Fibroblast of villous mesenchyme (primary cell): ENCODE measurements at places on chromosomes 7 and 10. TPM values are rescaled to one million over a fixed set of nuclear protein-coding genes. Genes with fewer than 3 reads are reported as not detected.

Gene CYP3A7
- not detected in 2 replicates for total RNA-seq

Gene CDK6
- total RNA-seq: 30.7 and 42.2 TPM in 2 replicates

Gene CALCR
- total RNA-seq: under 0.01 TPM in 1 of 2 replicates, not detected in the other

Gene CTTNBP2
- total RNA-seq: 1.3 and 3.2 TPM in 2 replicates

Gene LIPF
- not detected in 2 replicates for total RNA-seq

Gene RADIL
- total RNA-seq: under 0.01 and 0.32 TPM in 2 replicates

Gene UCMA
- not detected in 2 replicates for total RNA-seq

Gene TMEM196
- not detected in 2 replicates for total RNA-seq

Gene PDZD7
- 1.7 and 1.9 TPM in 2 replicates for total RNA-seq

Gene FGL2
- total RNA-seq: 0.86 and 0.97 TPM in 2 replicates

Gene PLXDC2
- 12.6 and 19.0 TPM in 2 replicates for total RNA-seq

Gene ARHGEF35
- 0.97 and 3.0 TPM in 2 replicates for total RNA-seq

Gene WIPF3
- total RNA-seq: under 0.01 TPM in 2 replicates

Gene UTF1
- not detected in 2 replicates for total RNA-seq

Gene LRRC17
- 39.9 and 70.0 TPM in 2 replicates for total RNA-seq

Gene CYP17A1
- total RNA-seq: not detected in 2 replicates

Gene IFIT2
- total RNA-seq: 10.3 and 22.9 TPM in 2 replicates

Gene C10orf67
- under 0.01 TPM in 2 replicates for total RNA-seq

Gene KCNH2
- 0.64 and 2.6 TPM in 2 replicates for total RNA-seq

Gene SPACDR
- total RNA-seq: not detected in 2 replicates

Gene TSPAN33
- 0.32 and 0.43 TPM in 2 replicates for total RNA-seq

Gene MNX1
- not detected in 2 replicates for total RNA-seq

Gene HACD1
- total RNA-seq: 43.2 and 102 TPM in 2 replicates

Gene RSPH10B
- under 0.01 TPM in 1 of 2 replicates, not detected in the other for total RNA-seq

Gene FAM237B
- total RNA-seq: not detected in 2 replicates

Gene MOGAT3
- total RNA-seq: not detected in 2 replicates

Gene IFIT1B
- total RNA-seq: under 0.01 TPM in 1 of 2 replicates, not detected in the other

Gene C10orf62
- not detected in 2 replicates for total RNA-seq

Gene GNAT3
- not detected in 2 replicates for total RNA-seq

Gene BCL7B
- 27.2 and 30.3 TPM in 2 replicates for total RNA-seq

Gene ANKRD30A
- total RNA-seq: 0.97 and 1.7 TPM in 2 replicates

Gene MKX
- 5.8 and 6.9 TPM in 2 replicates for total RNA-seq

Gene SMARCD3
- 32.0 and 49.3 TPM in 2 replicates for total RNA-seq

Gene ZSCAN21
- total RNA-seq: 9.0 and 11.7 TPM in 2 replicates

Gene RET
- total RNA-seq: 0.43 and 1.3 TPM in 2 replicates

Gene CYP26C1
- not detected in 2 replicates for total RNA-seq

Gene ZNF485
- 1.6 and 3.5 TPM in 2 replicates for total RNA-seq

Gene THSD7A
- 0.43 and 1.6 TPM in 2 replicates for total RNA-seq

Gene ATOH7
- under 0.01 TPM in 1 of 2 replicates, not detected in the other for total RNA-seq

Gene OR2A1
- total RNA-seq: under 0.01 TPM in 2 replicates

Gene TMEM213
- not detected in 2 replicates for total RNA-seq

Gene DNAJC30
- total RNA-seq: 2.3 and 3.0 TPM in 2 replicates

Gene CARD11
- total RNA-seq: under 0.01 TPM in 1 of 2 replicates, not detected in the other

Gene KIAA1549
- total RNA-seq: 1.6 and 2.6 TPM in 2 replicates

Gene SLC29A3
- 1.6 and 2.2 TPM in 2 replicates for total RNA-seq

Gene GIMAP4
- not detected in 2 replicates for total RNA-seq

Gene HTR7
- 0.86 and 2.3 TPM in 2 replicates for total RNA-seq

Gene KCNIP2
- 0.86 and 0.97 TPM in 2 replicates for total RNA-seq

Gene SEMA3D
- total RNA-seq: 3.0 and 4.8 TPM in 2 replicates

Gene ZNF804B
- total RNA-seq: under 0.01 TPM in 1 of 2 replicates, not detected in the other

Gene SYCE1
- total RNA-seq: 1.3 and 1.6 TPM in 2 replicates

Gene TMEM176B
- 0.43 TPM in 1 of 2 replicates, not detected in the other for total RNA-seq

Gene ACHE
- not detected in 2 replicates for total RNA-seq
